Small intestine (tissue), 16 donors: ENCODE measurements at places on chromosomes 2 and 18.

- DNase-seq: no peak
Observed at GRCh38 chr2:224976629-224977525, 65.4 kb downstream of the DOCK10 start.

DNA sequence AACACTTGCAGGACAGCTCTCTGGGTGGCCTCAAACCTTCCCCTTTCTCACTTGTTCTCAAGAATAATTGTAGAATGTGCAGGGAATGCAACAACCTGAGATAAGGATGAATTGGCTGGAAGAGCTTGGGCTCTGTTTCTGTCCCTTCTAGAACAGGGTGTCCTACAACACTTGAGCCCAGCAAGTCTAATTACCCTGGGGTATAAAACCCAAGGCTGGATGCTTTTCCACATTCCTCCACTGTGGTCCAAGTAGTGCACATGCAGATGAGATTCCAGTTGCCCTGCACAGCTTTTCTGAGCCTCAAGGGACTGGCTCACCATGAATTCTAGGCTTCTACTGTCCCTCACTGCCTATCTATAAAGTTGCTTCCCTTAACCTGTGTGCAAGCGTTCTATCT is 140.8 kb upstream of the SPATS2L start:
- no peak for DNase-seq

DNA sequence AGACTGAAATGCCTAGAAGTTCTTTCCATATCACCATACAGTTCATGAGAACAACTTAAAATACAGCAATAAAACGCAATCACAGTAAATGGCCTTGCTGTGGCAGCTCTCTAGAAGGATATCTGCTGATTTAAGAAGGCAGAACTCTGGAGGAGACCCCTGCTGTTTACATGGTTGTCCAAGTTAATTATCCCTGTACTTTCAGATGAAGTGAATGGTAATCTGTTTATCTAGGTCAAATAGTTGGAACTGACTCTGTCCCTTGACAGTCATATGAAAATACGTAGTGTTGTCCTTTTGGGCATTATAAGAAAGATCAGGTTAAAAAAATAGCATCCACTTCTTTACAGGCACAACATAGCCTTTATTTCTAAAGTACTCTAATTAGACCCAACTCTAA is 115.6 kb downstream of the COLEC12 start:
- DNase-seq: no peak

- no peak for DNase-seq
Observed at GRCh38 chr2:30950339-30950738, 143.1 kb upstream of the CAPN13 start.

GRCh38 chr2:32482471-32482870 is 125.6 kb downstream of the BIRC6 start:
- DNase-seq: no peak
